ENCODE measurements at places on chromosomes 7 and 10. TPM values are rescaled to one million over a fixed set of nuclear protein-coding genes. Genes with fewer than 3 reads are reported as not detected.

MINPP1 gene
- total RNA-seq: 24.9 TPM

ARMC10 gene
- total RNA-seq: 42.5 TPM

KCP gene
- 0.19 TPM for total RNA-seq

PLEKHS1 gene
- total RNA-seq: not detected

FOXP2 gene
- 0.64 TPM for total RNA-seq

VWDE gene
- total RNA-seq: not detected

ADARB2 gene
- total RNA-seq: 0.19 TPM

STEAP2 gene
- total RNA-seq: 6.9 TPM

GRM8 gene
- 0.72 TPM for total RNA-seq

CNPY1 gene
- 2.2 TPM for total RNA-seq

TMEM196 gene
- total RNA-seq: not detected

IQCE gene
- total RNA-seq: 12.1 TPM

PNLIPRP2 gene
- not detected for total RNA-seq

WIPF3 gene
- total RNA-seq: 2.5 TPM

KMT2C gene
- total RNA-seq: 38.0 TPM

PRKG1 gene
- total RNA-seq: 14.8 TPM

SPDYE16 gene
- total RNA-seq: 1.8 TPM

VSTM4 gene
- total RNA-seq: 25.2 TPM

ZNF239 gene
- total RNA-seq: 1.7 TPM

ANXA7 gene
- total RNA-seq: 112 TPM

CTNNA3 gene
- total RNA-seq: 6.9 TPM

FRMD4A gene
- total RNA-seq: 23.0 TPM

ABCB1 gene
- total RNA-seq: not detected

ABI1 gene
- total RNA-seq: 43.1 TPM

C1GALT1 gene
- 171 TPM for total RNA-seq

CYP17A1 gene
- not detected for total RNA-seq

CALHM2 gene
- total RNA-seq: 24.8 TPM

ARMC3 gene
- total RNA-seq: not detected

Data from myocyte (in vitro differentiated cells).